HCT116 (cell line): ENCODE measurements at places on chromosomes 1 and 21. TPM values are rescaled to one million over a fixed set of nuclear protein-coding genes. Genes with fewer than 3 reads are reported as not detected.

IBA57 gene
- 11.6 TPM for total RNA-seq

- no peak for DNase-seq
These were observed 167.6 kb upstream of the ADAMTS5 start for GRCh38 chr21:27134516-27134915.

GRCh38 chr1:96095849-96096612 is 625.6 kb upstream of the PTBP2 start:
- no peak for DNase-seq

DNA sequence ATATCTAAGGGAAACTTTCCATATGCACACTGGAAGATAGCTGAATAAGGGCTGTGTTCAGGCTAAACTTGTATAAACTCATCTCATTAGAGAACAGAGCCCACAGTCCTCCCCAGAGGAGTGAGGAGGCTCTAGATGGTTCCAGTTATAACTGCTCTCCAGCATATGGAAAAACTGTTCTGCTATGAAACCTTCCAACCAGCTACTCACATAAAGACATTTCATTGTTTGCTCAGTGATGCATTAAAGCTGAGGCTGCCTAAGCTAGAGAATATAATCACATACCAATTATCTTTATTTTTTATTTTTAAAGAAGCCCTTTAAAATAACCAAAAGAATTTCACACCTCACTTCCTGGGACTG is 13.3 kb downstream of the AHCYL1 start:
- DNase-seq, result no peak

- DNase-seq, result no peak
These were observed 454.5 kb upstream of the NR5A2 start for GRCh38 chr1:199573047-199573446.

DNA sequence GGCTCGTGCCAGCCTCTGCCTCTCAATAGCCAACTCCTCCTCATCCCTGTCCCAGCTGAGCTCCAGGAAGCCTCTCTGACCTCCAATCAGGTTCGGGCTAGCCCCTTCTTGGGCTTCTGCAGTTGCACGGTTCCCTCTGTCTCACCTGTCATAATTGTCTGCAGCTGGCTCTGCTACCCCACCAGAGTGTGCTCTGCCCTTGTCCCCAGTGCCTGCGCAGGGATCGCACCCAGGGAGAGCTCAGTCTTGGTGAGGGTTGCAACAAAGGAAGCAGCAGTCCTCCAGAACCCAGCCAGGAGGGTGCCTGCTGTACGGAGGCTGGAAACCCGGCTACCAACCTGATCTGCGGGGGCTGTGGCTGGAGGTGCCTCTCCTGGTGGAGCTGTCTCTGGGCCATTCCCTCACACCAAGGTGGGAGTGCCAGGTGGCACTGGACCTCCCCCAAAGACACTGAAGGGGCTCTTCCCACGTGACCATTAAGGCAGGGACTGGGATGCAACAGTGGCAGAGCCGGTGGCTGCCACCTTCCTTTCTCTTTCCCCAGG is 63.5 kb upstream of the DMRTB1 start:
- no peak for DNase-seq
